ENCODE measurements at places on chromosomes 5 and 9.
A peak's percentile ranks its signal among the peaks of the same experiment; 100 is the strongest.

DNA sequence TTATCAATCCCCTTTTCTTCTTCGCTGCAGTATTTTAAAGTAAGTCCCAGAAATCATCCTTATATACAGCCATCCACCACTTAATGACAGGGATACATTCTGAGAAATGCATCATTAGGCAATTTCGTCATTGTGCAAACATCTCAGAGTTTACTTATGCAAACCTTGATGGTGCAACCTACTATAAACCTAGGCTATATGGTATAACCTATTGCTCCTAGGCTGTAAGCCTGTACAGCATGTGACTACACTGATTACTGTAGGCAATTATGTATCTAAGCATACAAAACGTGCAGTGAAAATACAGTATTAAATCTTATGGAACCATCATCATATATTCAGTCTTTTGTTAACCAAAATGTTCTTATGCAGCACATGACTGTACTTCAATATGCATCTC, 36.8 kb downstream of the SAXO1 start:
- no peak for DNase-seq

GRCh38 chr5:102722931-102723330, 32.2 kb upstream of the PAM start:
- DNase-seq, result no peak

- DNase-seq, result no peak
These were observed 37.6 kb upstream of the SMAD5 start for GRCh38 chr5:136094913-136095641.

DNA sequence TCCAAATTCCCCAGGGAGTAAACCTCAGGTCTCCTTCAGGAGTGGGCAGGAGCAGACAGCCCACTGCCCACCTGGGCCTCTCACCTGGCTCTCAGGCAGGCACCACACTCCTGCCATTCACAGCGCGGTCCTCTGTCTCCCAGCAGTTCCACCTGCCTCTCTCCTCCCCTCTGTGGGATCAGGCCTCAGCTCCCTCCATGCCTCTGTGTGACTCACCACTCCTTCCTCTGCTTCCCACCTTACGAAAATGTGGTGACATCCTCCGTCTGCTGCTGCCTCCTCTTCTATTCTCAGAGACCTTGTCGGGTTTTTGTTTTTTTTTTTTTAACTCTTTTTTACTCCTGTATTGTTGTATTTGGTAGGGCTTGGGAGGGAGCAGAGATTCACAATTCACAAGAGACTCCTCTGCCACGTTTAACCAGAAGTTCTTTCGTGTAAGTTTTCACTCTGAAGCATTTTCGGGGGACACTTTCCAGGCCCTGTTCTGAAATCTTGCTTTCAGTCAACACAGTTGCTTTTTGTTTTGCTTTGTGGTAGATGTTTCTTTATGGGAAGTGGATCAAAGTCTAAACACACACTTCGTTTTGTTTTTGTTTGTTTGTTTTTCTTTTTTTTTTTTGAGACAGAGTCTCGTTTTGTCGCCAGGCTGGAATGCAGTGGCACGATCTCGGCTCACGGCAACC, 21.1 kb upstream of the CDKN2AIPNL start:
- no peak for DNase-seq

GRCh38 chr9:33348998-33349397, 53.4 kb downstream of the AQP7 start:
- no peak for DNase-seq

GRCh38 chr9:127360250-127360649, 36.7 kb upstream of the SLC2A8 start:
- DNase-seq, result no peak

DNA sequence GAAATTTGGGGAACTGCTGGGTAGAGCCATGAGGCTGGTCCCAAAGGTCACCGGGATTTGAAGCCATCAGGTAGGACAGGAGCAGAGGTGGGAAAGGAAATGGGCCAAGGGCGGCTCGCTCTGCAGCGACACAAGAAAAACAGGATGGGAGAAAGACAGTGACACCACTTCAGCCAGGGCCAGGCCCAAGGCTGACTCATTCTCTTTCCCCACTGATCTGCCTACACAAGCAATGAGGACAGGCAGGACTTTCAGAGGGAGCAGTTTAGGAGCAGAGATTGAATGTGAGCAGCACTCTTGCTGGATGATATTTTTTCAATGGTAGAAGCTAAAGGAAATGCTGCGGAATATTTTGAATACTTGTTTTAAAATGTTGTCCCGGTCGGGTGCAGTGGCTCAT, 3.5 kb downstream of the RUFY1 start:
- DNase-seq, result no peak

DNA sequence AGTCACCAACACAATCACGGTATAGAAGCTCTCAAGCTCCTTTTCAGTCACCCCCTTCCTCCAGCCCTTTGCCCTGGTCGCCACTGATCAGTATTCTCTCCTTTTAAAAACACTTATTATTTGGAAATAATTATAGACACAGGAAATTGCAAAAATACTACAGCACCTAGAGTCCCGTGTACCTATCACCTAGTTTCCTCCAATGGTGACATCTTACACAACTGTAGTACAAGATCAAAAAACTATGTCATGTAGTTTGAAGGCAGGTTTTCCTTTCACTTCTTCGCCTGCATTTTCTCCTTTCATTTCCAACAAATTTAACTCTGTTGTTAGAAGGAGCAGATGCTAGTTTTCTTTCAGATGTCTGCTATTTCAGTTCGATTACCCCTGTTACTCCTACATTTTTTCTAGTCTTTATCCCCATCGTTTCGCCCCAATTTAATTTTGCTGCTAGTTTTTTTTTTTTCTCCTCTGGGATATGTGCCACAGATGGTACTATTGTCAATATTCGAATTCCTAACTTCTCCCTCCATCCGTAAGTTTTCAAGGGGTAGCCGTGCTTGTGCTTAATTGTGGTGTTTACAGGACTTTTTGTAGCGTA, 612 bp upstream of the ATG10 start:
- peak; percentile 61 for DNase-seq

GRCh38 chr9:133406480-133407307, 11.1 kb downstream of the REXO4 start:
- peak; percentile 81 for DNase-seq

DNA sequence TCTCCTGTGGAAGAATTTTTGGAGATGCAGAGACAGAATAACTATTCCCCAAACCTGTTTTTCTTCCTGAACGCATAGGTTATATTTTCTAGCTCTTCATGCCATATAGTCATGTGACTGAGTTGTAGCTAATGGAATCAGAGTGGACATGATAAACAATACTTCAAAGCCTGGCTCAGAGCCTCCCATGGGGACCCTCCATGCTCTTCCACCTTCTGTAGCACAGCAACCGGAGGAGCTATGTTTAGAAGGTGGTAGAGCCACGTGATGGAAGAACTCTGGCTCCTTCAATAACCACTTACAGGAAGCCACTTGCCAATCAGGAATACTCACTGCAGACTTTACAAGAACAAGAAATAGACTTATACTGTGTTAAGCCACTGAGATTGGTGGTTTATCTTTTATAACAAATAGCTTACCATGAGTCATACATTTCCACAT, 39.2 kb downstream of the NADK2 start:
- DNase-seq, result no peak

DNA sequence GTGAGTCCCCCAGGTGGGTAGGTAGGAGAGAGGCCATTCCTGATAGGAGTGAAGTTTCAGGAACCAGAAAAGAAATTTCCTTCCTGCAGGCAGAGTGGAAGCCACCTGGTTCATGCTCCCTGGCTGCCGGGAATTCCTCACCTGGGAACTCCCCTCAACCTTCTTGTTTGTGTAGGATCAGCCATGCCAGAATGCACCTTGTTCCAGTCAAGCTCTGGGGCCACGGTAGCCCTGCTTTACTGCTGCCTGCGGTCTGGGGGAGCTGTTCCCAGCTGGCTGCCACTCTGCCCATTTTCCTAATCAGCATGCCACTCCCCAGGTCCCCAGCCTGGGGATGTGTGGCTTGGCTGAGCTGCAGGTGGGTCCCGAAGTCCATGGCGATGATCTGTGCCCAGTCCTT, 18.7 kb upstream of the B4GALT1 start:
- no peak for DNase-seq

GRCh38 chr9:76180541-76180940, 213.7 kb downstream of the RFK start:
- DNase-seq, result no peak

DNA sequence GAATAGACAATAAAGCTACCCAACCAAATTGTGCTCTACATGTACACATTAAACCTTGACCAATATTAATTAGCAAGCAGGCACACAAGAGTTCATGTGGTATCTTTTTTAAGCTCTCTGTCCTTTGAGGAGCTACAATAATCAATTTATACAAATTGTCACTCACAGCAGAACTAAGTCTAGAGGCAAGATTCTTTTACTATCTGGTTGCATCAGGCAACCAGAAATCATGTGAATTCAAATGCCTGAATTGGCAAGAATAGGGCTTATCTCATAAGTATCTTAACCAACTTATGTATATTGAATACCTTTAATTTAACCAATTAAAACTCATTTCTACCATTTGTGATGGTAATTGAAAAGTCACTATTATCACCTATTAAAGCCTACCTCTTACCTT, 145.5 kb upstream of the HAPLN1 start:
- no peak for DNase-seq

- no peak for DNase-seq
These were observed 191.4 kb downstream of the MTRR start for GRCh38 chr5:8060235-8060952.

GRCh38 chr9:4415281-4415680, 75.0 kb upstream of the SLC1A1 start:
- DNase-seq, result no peak

GRCh38 chr9:98231770-98232478, 23.5 kb downstream of the TBC1D2 start:
- no peak for DNase-seq

DNA sequence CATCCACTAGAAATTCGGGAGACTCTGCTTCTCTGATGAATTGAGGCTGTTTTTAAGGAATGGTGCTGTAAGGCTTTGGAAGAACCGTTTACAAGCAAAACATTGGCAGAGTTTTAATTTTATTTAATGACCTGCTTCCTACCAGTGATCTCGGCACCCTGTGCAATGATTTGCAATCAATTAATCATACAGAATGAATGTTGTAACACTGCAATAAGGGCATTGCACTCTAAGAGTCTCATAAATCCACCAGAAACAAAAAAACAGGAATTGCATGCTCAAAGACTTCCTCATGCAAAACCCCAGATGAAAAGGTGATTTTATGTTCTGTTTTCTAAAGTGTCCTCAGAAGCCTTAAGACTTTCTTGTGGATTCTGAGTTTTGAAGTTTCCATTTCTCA, 295.7 kb downstream of the ARHGEF28 start:
- no peak for DNase-seq

- DNase-seq, result no peak
These were observed 454.6 kb downstream of the GADD45G start for GRCh38 chr9:90059436-90059835.

DNA sequence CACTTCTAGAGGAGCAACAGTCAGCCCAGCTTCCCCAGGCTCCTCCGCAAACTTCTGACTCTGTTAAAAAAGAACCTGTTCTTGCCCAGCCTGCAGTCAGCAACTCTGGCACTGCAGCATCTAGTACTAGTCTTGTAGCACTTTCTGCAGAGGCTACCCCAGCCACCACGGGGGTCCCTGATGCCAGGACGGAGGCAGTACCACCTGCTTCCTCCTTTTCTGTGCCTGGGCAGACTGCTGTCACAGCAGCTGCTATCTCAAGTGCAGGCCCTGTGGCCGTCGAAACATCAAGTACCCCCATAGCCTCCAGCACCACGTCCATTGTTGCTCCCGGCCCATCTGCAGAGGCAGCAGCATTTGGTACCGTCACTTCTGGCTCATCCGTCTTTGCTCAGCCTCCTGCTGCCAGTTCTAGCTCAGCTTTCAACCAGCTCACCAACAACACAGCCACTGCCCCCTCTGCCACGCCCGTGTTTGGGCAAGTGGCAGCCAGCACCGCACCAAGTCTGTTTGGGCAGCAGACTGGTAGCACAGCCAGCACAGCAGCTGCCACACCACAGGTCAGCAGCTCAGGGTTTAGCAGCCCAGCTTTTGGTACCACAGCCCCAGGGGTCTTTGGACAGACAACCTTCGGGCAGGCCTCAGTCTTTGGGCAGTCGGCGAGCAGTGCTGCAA, 72.8 kb downstream of the NUP214 start:
- DNase-seq, result no peak

GRCh38 chr5:6734781-6735180, 21.5 kb downstream of the TENT4A start:
- no peak for DNase-seq

- no peak for DNase-seq
These were observed 154.0 kb downstream of the FBN2 start for GRCh38 chr5:128384068-128384467.

- no peak for DNase-seq
These were observed 3.2 kb downstream of the FCN1 start for GRCh38 chr9:134914501-134914834.

GRCh38 chr5:81315830-81316229, 14.4 kb downstream of the ZCCHC9 start:
- DNase-seq, result no peak

GRCh38 chr5:173907686-173908371, 19.7 kb downstream of the CPEB4 start:
- no peak for DNase-seq

DNA sequence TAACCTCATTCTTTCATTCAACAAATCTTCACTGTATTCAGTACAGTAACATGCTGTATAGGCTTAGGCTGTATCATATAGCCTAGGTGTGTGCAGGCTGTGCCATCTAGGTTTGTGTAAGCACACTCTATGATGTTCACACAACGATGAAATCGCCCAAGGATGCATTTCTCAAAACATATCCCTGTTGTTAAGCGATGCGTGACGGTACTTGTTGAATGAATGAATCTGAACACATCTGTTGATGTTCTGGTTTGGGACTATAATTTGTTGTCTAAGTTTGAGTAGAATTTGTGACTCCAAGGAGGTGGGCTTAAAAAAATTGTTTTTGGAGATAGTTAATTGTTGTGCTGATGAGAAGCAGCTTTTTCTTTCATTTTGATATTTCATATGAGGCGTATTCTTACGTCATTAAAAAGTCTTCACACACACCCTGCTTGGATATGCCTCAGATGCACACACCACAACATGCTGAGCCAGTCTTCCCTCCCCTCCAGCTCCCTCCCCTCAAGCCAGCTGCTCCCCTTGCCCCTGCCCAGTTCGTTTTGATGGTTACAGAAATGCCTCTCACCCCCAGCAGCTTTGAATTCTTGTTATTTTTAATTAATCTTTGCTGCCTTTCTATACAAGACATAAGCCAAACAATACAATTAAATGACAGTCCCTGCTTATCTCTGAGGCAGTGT, 5.5 kb upstream of the PSAT1 start:
- DNase-seq, result no peak

GRCh38 chr5:173165177-173166016, 21.1 kb downstream of the BNIP1 start:
- DNase-seq, result no peak
